ENCODE measurements at places on chromosomes 2 and 18.
A peak's percentile ranks its signal among the peaks of the same experiment; 100 is the strongest.

- DNase-seq: no peak
Measured at GRCh38 chr2:216119986-216120385, 10.8 kb downstream of the XRCC5 start.

GRCh38 chr2:27379836-27380625 lies 503 bp downstream of the ZNF513 start:
- DNase-seq: no peak

GRCh38 chr2:67726416-67726815 lies 329.3 kb downstream of the ETAA1 start:
- DNase-seq: no peak

- no peak for DNase-seq
Measured at GRCh38 chr2:33209976-33210375, 263.2 kb downstream of the LTBP1 start.

DNA sequence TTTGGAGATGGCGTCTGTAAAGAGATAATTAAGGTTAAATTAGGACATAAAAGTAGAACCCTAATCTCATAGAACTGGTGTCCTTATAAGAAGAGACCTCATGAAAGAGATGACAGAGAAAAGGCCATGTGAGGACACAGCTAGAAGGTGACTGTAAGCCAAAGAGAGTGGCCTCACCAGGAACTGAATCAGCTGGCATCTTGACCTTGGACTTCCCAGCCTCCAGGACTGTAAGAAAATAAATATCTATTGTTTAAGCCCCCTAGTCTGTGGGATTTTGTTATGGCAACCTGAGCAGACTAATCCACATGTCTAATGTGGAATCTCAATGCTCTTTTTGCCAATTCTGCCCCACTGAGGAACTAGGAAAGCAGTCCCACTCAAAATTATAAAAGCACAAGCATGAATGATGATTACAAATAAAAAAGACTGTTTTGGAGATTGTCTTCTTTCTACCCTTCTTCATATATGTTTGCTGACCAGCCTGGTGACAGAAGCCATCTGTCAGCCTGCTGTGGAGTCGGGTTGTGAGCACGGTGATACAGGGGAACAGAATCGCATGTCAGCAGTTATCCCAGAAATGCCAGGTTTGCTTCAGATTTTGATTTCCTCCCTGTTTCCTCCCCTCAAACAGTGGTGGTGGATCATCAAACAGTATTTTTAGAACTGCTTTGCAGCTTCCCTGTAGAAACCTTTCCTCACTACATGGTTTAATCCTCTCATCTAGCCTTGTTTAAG lies 54.2 kb downstream of the INPP4A start:
- no peak for DNase-seq

- no peak for DNase-seq
Measured at GRCh38 chr18:59229191-59229590, 9.2 kb downstream of the GRP start.

GRCh38 chr18:8300751-8301410 lies 308.4 kb upstream of the RAB12 start:
- DNase-seq: no peak

DNA sequence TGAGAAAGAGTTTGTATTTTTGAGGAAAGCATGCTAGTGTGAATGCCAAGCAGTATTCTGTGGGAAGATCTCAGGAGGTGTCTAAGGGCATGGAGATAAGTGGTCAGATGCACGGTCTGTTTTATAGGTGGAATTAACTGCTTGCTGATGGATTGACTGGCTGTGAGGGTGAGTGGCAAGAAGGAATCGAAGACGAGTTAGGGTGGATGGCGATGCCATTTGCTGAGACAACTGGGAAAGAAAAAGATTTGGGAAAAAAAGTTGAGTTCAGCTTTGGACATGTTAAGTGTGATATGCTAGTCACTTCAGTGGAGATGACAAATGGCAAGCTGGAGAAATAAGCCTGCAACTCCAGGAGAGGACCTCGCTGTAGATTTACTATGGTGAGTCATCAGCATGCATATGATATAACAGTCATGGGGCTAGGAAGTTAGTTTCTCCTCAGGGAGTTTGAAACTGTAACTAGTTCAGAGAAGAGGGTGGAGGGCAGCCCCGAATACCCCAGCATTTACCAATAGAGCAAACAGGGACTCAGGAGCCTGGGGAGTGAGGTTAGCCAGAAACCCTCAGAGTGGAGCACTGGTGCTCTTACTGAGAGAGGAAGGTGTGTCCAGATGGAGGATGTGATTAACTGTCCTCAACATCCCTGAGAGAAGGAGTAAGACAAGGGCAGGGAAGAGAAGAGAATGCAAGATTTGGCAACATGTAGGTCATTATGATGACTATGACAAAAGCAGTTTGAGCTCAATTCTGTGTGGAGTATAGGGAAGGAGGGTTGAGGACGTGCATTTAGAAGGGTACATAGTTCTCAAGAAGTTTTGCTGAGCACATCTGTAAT lies 2.0 kb upstream of the HK2 start:
- no peak for DNase-seq

GRCh38 chr18:54223568-54224241 lies 764 bp downstream of the MBD2 start:
- peak; percentile 43 for DNase-seq

DNA sequence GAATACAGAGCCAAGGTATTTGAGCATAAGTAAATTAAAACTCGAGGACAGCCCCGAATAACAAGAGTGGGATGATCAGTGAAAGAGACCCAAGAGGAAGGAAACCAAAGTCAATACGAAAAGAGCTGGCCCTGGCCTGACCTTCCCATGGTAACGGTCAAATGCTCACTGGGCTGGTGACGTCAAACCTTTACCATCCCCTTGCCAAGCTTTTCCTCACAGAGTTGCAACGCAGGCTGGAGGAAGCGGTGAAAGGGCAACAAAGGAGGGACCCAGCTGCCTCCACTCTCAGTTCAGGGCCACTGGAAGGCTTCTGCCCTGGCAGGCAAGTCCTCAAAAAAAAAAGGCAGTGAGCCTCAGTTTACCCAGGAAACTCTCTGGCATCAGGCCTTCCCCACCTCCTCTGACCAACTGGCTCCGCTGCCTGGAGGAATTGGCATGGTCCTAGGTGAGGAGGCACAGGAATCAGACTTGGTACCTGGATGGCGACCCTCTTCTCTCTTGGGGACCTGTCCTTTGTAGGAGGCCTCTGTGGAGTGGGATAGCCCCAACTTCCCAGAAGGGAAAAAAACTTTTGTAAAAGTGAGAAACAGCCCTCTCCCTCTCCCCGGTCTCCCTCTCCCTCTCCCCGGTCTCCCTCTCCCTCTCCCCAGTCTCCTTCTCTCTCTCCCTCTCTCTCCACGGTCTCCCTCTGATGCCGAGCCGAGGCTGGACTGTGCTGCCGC lies 212.4 kb downstream of the ANAPC1 start:
- no peak for DNase-seq

DNA sequence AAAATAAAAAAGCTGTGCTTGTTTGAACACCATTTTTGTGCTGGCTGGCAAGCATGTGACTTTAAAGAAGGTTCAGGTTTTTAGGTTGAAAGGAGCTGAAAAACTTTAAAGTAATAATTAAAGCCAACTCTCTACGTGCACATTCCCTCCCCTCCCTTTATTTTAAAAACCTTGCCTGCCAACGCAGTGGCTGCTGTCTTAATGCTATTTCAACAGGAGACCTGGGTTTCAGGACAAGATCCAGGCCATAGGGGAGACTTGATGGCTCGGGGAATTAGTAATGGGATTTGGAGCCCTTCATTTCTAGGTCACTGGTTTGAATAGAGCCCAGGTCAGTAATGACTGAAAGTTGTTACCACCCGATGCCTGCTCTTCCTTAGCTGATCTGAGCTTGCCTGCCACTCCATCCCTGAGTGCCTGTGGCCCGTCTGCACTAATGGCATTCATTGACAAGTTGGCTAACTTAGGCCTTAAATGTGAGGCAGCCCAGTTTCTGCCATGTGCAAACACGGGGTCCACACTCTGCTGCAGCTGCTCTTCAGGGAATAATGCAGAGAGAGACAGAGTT lies 1233.2 kb upstream of the ZEB2 start:
- DNase-seq: no peak

- no peak for DNase-seq
Measured at GRCh38 chr2:1609040-1609439, 135.3 kb downstream of the PXDN start.

- DNase-seq: no peak
Measured at GRCh38 chr18:24763765-24764513, 303.5 kb downstream of the HRH4 start.

DNA sequence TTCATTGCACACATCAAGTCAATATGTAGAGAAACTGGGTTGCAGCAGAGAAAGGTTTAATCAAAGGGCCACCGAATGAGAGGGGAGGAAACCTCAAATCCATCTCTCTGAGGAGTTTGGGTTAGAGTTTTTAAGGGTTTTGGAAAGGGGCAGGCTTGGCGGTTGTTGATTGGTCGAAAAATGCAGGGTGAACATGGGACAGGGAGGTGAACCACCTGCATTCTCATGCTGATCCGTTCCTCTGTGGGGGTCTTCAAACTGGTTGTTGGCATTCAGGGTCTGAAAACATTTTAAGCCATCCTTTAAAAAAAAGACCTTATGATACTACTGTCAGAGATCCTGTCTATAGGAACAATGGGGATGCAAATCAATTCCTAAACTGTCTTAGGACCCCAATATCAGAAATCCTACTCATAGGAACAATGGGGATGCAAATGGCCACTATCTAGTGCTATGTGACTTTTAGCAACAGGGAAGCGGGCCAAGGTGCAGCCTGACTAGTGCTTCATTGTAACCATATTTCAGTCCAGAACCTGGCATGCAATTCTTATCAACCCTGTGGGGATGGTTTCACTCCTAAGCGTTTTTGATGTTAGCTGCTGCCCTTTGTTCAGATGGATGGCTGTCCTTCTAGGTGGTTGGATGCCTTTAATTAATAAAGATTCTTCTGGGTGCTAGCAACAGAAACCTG lies 120.1 kb upstream of the MGAT5 start:
- no peak for DNase-seq

DNA sequence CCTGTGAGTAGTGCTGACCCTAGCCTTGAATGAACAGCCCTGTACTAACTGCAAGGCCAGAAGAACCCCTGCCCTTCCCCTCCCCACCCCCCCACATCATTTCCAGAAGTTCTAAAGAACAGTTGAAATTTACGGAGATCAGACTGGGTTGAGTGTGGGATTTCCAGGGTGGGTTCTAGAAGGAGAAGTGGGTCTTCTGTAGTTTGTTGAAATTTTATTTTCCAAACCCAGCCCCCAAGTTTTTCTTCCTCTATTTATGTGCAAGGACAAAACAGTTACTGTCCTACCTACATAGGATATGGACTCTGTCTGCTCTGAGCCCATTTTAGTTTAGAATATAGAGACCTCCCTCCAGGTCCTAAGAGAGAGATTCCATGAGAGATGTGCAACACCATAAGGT lies 26.3 kb upstream of the CASP10 start:
- DNase-seq: no peak

- DNase-seq: no peak
Measured at GRCh38 chr2:27029051-27029450, 3.7 kb upstream of the TMEM214 start.

GRCh38 chr2:26136451-26136850 lies 36.4 kb upstream of the GAREM2 start:
- no peak for DNase-seq

GRCh38 chr2:147925886-147926285 lies 81.1 kb downstream of the ACVR2A start:
- no peak for DNase-seq

- DNase-seq: no peak
Measured at GRCh38 chr2:77479895-77480294, 42.3 kb downstream of the LRRTM4 start.

DNA sequence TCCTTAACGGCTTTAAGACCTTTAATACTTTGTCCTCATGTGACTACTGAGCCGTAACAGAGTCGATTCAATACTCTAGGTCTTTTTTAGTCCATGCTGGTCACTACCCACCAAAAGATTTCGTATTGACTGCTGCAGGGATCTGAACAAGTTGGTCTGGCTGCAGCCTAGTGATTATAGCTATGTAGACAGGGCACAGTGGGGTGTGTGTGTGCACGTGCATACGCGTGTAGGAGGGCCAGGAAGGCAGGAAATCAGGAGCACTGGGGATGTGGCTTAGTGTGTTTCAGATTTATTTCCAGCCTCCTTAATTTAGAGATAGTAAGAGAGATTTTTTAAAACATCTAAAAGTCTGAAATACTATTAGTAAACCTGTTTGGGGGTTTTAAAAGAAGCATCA lies 161.4 kb downstream of the MYO3B start:
- peak; percentile 55 for DNase-seq

DNA sequence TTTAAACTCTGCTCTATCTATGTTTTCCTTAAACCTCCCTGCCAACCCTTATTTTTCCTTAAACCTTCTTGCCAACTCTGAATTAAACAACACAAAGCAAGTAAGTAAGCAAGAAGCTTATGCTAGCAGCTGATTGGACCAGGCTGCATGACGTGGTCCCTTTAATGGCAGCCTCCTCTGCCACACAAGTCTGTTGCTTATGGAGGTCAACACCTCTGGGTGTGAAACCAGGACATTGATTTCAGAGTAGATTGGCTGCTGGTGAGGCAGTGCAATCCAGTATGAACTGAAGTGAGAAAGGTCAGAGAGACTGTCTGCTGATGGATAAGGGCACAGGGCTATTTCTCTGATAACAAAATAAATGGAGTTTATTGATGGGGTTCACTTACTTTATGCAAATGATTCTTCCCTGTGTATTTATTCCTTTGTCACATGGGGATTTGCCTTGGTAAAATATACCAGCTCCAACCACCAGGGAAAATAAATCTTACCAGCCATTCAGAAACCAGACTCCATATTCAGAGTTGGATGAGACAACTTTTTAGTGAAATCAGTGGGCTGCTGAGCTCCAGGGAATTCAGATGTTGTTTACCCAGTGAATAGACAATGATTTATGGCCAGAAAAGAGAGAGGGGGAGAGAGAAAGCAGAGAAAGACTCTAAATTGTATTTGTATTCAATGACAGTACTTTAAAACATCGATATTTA lies 112.2 kb upstream of the NCKAP5 start:
- peak; percentile 46 for DNase-seq

DNA sequence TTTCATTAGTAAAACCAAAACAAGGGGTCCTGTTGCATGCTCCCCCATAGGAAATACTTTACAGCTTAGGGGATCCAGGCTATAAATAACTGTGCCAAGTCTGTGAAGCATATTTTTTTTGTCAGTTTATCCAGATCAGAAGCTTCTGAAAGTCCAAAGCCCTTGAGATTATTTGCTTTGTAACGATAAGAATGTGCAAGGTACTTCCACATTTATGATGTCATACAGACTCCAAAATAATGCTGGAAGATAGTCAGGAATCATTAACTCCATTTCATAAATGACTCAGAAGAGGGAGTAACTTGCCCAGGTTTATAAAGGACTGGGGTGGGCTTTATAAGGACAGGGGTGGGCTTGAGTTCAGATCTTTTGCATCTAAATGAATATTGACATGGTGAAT lies 29.3 kb downstream of the RDH14 start:
- no peak for DNase-seq

- DNase-seq: no peak
Measured at GRCh38 chr2:215476424-215476823, 40.6 kb upstream of the FN1 start.

- DNase-seq: no peak
Measured at GRCh38 chr2:196823750-196824522, 14.8 kb upstream of the C2orf66 start.

GRCh38 chr2:134377730-134378129 lies 123.9 kb downstream of the MGAT5 start:
- no peak for DNase-seq

All from NCI-H526 treated with DMSO at 0.1 percent for 48 hours (cell line).